ENCODE measurements at places on chromosomes 3 and 15. TPM values are rescaled to one million over a fixed set of nuclear protein-coding genes. Genes with fewer than 3 reads are reported as not detected.

DNA sequence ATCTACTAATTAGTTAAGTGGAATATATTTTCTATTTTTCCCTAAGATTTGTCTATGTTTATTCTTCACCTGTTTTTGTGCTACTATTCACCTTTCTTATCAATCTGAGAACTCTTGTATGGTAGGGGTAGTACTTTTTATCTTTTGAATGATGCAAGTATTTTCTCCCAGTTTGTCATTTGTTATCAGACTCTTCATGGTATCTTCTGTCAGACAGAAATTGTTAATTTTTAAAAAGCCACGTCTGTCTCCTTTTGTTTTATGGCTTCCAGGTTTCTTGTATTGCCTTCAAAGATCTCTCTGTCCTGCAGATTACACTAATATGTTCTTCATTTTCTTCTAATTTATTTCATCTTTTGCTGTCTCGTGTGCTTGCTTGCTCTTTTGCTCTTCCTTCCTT, 184.3 kb downstream of the PCCB start:
- no peak for DNase-seq

PAK6 gene
- total RNA-seq: under 0.01 TPM

RLBP1 gene
- not detected for total RNA-seq

DNA sequence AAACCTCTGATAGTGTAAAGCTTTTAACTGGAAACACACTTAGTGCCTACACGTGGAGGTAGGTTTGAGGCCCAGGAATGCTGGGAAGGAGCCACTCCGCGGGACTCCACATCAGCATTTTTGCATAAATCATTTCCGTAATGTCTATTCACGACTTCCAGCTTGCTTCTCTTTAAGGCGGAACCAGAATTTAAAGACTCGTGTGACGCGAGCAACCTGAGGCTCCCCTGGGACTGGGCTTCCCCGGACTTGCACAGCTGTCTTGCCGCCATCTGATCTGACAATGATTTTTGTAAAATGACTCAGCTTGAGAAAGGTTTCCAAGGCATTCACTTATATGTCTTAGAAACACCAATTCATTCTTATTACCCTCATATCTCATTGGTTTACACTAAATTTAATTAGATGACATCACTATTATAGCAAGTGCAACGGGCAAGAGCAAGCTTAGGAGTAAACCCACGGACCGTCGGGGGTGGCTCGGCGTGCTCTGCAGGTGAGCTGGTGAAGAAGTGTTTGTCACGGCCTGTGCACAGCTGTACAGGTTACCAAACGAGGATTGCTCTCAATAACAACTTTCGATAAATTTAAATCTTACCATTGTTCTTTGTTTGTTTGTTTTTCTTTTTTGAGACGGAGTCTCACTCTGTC, 95.2 kb downstream of the CHSY1 start:
- no peak for DNase-seq

DNA sequence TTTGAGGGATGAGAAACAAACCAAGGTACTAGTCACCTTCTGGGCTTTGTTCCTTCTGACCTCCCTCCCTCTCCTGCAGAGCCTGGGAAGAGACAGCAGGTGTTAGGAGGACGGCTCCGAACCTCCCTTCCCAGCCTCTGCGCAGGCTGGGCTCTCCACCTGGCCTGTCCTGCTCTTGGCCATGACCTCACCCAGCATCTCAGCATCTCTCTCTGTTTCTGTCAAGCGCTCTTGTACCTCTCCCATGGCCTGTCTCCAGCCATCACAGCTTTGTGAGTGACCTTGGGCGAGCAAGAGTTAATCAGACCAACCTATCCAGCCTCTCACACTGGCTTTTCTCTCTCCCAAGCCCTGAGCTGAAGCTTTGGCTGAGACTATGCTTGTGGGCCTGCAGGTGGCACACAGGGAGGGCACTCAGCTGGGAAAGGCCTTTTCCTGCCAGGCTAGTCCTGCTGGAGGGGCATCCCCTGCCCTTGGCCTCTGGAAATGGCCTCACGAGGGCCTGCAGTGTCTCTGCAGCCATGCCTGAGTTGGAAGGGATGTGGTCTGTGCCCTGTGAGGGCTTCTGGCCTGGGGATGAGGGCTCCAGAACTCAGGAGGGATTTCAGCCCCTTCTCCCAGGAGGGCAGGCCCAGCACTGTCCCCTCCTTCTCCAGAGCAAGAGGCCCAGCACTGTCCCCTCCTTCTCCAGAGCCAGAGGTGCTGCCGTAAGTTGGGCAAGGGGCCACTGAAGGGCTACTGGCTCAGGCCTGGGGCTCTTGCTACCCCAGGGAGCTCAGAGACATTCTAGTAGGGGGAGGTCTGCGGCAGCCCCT, 2.1 kb downstream of the CHST13 start:
- no peak for DNase-seq

GRCh38 chr3:149474250-149474817, at the start of gene TM4SF4:
TM4SF4 (plus strand) TSS chr3:149474697; CDS start chr3:149474878, 181 bp downstream.
- no peak for DNase-seq

- peak; percentile 89 for DNase-seq
These were observed 64.2 kb upstream of the ARL8B start for GRCh38 chr3:5057857-5058324.

EPHB3 gene
- total RNA-seq: 3.9 TPM

DNA sequence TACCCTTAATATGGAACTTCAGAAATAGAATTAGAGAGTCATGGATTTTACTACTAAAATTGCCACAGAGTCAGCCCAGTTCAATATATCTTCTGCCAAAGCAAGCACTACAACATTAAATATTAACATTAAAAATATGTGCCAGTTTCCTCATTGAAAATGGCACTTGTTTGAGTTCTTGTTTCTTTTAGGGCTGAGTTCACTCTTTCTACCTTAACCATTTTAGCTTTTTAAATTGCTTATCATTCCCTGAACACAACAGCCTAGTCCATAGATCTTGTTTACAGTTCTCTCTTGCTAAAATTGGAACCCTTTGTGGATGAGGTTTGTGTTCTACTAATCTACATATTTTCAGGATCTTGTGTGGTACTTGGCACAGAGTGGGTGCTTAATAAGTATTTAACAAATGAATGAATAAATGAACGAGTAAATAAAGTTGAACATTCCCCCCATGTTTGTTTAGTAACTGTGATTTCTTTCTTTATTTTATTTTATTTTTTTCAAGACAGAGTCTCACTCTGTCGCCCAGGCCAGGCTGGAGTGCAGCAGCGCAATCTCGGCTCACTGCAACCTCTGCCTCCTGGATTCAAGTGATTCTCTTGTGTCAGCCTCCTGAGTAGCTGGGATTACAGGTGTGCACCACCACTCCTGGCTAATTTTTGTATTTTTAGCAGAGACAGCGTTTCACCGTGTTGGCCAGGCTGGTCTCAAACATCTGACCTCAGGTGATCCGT, 46.0 kb upstream of the SLC7A14 start:
- no peak for DNase-seq

TRAT1 gene
- total RNA-seq: not detected

DNA sequence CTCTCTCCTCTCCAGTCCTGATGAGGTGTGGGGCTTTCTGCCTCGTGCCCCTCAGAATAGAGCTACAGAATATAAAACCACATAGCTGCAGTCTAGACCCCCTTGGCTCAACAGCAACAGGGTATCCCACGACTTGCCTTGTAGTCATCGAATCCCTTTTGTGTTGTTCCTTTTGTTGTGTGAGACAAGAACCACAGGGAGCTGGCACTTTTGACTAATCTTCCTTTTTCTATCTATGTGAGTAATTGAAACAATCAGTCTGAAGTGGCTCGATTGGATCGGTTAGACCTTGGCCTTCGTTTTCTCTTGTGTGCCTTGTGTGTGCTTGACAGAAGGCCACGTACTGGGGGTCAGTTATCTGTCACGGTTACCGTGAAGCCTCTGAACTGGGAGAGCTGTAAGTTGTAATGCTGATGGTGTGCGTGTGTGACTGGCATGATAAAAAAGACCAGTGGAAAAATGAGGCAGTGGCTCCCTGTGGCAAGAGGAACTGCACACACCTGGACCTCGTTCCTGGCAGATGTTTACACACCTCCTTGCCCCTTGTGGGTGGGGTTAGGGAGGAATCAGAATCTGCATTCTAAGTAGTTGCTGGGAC, 23.2 kb upstream of the IQCF6 start:
- no peak for DNase-seq

ZNF860 gene
- total RNA-seq: under 0.01 TPM

MKRN3 gene
- total RNA-seq: under 0.01 TPM

KPNA1 gene
- 23.9 TPM for total RNA-seq

OR5H15 gene
- total RNA-seq: not detected

DNA sequence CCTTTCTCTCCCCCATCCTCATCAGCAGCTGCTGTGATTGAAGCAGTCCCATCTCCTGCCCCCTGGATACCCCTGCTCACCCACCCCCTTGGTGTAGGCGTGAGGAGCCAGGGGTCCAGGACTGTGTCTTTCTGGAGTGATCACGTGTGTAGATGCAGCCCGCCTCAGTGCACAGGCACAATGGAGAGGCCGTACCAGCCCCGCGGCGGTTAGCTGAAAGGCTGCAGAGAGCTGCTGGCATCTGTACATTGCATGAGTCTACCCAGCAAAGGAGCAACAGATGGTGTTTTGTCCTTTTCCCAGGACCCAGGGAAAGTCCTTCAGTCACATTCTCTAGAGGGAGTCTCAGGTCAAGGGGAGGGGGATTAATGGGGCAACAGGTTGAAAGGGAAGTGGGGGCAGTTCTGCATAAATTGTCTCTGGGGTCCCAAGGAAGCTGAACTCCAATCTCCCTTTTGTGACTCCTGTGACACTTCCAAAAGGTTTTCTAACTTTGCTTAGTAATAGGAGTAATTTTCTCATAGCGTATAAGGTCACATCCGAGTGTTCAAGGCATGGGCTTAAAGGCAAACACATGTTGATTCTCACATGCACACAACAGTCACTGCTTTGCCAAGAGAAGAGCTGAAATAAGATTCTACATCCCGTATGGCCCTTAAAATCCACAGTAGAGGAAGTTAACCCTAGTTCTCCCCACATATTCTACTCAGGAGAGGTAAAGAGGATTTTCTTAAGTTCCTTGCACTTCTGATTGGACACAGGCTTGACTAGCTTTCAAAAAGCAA, 7.1 kb downstream of the CSPG5 start:
- no peak for DNase-seq

GRCh38 chr3:177746337-177746933, 549.2 kb upstream of the TBL1XR1 start:
- DNase-seq: peak; percentile 86

CYP8B1 gene
- not detected for total RNA-seq

BNC1 gene
- total RNA-seq: 7.7 TPM

DNA sequence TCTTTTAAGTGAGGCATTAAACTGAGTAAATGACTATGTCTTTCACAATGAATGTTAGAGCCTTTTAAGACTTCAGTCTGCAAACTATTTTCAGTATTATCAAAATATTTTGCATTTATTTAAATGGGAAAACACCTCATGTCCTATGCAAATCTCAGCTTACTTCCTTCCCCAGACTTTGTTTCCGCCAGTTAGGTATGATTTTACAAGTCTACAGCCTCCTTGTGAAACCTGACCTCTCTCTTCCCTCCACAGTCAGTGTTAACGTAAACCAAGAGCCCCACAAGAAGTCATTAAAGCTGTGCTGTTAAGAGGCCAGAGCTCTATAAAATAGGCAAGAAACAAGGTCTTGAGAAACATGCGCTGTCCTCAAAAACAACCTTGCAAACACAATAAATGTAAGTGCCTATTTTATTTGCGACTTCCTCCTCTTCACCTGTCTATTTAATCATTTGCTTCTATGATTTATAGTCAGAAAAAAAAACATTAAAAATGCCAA, 48.3 kb downstream of the PRTG start:
- peak; percentile 62 for DNase-seq

TTC14 gene
- 33.4 TPM for total RNA-seq

DNA sequence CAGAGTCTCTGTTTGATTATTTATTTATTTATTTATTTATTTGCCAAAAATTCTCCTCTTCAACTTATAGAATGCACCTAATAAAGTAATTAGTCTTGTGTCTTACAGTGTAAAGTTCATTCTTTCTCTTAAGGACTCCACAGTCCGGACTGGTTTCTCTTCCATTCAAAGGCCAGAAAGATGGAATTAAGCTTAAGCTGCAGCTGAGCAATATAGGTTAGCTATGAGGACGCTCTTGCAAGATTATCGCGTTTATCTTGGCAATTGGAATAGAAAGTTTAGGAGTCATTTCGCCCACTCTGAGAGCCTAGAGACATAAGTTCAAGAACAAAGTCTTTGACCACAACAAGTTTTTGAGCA, 15.0 kb downstream of the TAGLN3 start:
- peak; percentile 4 for DNase-seq

- no peak for DNase-seq
These were observed 14.1 kb downstream of the LOXL1 start for GRCh38 chr15:73940061-73940981.

- DNase-seq: peak; percentile 61
These were observed 4.6 kb downstream of the VPS8 start for GRCh38 chr3:184816614-184817013.

- no peak for DNase-seq
These were observed 252.7 kb downstream of the SLC9A9 start for GRCh38 chr3:143595456-143596077.

CPN2 gene
- total RNA-seq: not detected

MCF2L2 gene
- total RNA-seq: under 0.01 TPM

GPR62 gene
- total RNA-seq: under 0.01 TPM

DNA sequence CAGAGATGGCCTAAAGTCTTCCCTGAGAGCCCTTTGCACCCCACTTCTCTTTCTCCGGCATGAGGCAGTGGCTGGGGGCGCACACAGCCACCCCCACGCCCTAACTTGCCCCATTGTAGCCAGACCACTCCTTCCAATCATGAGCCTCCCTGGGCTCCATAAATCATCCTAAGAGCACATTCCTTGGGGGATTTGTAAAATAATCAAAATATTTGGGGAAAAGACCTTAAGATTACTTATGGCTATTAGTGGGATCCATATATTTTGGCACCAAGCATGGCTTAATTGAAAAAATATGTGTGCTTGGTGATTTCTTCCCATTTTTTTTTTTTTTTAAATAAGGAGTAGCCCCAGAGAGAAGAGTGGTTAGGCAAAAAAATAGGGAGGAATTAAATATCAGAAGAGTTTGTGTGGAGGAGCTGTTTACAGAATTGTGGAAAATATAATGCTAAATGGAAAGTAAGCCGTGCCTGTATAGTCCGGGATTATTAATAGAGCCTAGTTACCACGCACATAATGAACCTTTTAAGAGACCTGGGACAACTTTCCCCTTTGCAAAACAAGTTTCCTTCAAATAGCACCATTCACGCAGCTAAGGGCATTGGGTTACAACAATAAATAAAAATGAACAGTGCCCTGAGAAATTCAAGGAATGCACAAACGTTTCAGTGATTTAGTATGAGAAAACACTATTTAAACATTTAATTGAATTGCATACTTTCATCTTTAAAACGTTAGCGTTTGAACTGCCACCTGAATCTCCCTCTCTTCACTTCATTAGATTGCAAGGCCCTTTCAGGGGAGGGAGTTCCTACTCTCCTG, 46.1 kb downstream of the SMAD6 start:
- DNase-seq: peak; percentile 83

- DNase-seq: no peak
These were observed 51.6 kb downstream of the GATM start for GRCh38 chr15:45326741-45327140.

GRCh38 chr3:147361454-147362420, 44.6 kb downstream of the ZIC4 start:
- DNase-seq: no peak

DNA sequence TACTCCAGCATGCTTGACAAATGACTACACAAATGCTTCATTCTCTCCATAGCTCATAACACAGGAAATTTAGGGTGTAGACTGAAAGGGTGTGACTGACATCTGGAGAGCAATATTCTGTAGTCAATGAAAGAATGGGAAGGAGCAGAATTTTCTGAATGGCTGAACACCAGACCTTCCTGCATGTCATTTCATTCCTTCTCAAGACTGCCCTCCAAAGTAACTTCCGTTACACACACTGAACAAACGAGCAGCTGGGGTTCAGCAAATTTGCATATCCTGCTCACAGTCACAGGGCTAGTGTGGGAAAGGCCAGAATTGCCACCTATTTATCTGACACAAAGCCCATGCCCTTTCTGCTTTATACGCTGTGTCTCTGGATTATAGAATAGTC, 325.0 kb upstream of the CFAP20DC start:
- DNase-seq: no peak

KBTBD13 gene
- not detected for total RNA-seq
